CD4-positive, alpha-beta memory T cell (primary cell): ENCODE measurements at places on chromosomes 7 and 10. TPM values are rescaled to one million over a fixed set of nuclear protein-coding genes. Genes with fewer than 3 reads are reported as not detected.

CHST3 gene
- total RNA-seq, result not detected

CALML3 gene
- not detected for total RNA-seq

PDGFA gene
- 0.20 TPM for total RNA-seq

PRSS37 gene
- not detected for total RNA-seq

CPN1 gene
- total RNA-seq, result not detected
